ENCODE measurements at places on chromosomes 12 and 14.

GRCh38 chr12:44431647-44432343 lies 444.3 kb downstream of the NELL2 start:
- DNase-seq, result no peak

DNA sequence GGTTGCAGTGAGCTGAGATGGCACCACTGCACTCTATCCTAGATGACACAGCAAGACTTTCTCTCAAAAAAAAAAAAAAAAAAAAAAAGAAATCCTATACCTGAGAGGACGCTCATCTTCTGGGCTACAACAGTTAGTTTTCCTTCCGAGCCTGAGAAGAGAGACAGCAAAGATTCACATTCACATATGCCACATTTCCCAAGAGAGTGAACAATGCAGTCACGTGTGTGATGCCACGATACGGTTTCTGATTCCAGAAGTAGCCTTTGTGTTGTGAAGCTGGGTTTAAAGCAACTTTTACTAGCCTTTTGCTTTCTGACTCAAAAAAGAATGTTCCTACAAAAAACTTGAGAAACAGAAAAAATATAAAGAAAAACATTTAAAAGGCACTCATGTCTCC lies 19.5 kb downstream of the GCN1 start:
- no peak for DNase-seq

- DNase-seq, result no peak
Measured at GRCh38 chr12:124031058-124031457, 58.0 kb downstream of the ZNF664 start.

GRCh38 chr14:39722547-39723273 lies 290.5 kb upstream of the FBXO33 start:
- no peak for DNase-seq

- no peak for DNase-seq
Measured at GRCh38 chr14:100634026-100634425, 46.8 kb upstream of the BEGAIN start.

- DNase-seq, result peak; percentile 94
Measured at GRCh38 chr12:69534389-69534822, 50.9 kb upstream of the CCT2 start.

GRCh38 chr12:28355161-28355560 lies 164.9 kb downstream of the CCDC91 start:
- DNase-seq, result no peak

DNA sequence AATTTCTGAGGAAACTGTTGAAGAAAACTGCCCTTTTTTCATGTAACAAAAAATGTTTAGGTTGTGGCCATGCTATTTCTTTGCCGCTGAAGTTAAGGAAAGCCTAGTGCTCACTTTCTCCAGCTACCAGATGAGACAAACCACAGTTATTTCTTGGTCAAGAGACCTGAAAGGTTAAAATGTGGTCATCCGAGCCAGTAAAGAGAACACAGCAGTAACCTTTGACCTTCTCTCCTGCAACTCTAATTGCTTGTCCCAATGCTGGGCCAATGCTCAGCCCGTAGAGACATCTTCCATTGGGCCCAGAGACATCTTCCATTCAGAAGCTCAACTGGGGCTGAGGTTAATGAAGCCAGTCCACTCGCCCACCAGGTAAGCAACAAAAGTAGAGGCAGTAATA lies 109.8 kb upstream of the CPSF6 start:
- no peak for DNase-seq

DNA sequence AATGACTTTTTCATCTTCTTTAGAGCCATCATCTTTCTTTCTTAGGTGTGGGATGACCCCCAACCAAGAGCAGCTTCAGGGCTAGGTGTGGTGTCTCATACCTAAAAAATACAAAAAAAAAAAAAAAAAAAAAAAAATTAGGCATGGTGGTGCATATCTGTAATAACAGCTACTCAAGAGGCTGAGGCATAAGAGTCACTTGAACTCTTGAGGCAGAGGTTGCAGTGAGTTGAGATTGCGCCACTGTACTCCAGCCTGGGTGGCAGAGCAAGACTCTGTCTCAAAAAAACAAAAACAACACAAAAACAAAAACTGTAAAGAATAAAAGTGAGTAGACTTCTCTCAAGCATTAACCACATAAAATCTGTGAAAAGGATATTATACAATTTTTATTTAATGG lies 8.0 kb upstream of the ATF7IP start:
- DNase-seq, result no peak

DNA sequence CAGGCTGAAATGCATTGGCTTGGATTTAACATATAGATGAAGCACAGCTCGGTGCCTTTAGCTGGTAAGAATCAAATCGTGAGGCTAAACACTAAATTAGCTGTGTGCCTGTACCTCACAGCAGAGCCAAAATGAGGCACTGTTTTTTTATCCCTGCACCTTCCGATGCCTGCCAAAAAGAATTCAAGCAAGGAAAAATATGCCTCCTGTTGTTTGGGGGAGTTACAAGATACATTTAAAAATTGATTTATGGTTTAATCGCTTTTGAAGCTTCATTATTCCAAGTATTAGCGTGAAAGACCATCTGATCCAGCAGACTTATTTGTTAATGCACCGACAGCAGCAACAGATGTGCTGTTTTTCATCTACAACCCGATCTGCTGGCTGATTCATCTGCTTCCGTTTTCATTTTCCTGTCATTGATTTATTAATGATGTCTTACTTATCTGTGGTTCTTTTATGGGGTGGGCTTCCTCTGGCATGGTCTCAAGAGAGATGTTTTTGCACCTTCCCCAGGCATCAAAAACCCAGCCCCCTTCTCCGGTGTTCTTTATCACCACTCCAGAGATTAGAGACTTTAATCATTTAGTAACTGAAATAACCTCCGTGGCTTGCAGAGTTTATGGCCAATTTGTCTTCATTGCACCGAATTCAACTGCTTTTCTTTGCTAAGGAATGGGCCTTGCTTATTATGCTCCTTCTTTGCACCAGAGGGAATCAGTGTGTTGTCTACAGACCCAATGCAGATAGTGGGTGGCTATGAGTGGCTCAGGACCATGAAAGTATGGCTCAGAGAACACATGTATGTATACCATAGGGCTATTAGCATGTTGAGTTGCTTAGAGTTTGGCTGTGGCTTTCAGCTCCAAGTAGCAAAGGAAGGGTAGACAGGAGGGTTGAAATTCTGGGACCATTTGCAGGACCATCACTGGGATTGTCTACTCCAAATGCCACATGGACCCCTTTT lies 166.8 kb upstream of the TMEM260 start:
- no peak for DNase-seq

DNA sequence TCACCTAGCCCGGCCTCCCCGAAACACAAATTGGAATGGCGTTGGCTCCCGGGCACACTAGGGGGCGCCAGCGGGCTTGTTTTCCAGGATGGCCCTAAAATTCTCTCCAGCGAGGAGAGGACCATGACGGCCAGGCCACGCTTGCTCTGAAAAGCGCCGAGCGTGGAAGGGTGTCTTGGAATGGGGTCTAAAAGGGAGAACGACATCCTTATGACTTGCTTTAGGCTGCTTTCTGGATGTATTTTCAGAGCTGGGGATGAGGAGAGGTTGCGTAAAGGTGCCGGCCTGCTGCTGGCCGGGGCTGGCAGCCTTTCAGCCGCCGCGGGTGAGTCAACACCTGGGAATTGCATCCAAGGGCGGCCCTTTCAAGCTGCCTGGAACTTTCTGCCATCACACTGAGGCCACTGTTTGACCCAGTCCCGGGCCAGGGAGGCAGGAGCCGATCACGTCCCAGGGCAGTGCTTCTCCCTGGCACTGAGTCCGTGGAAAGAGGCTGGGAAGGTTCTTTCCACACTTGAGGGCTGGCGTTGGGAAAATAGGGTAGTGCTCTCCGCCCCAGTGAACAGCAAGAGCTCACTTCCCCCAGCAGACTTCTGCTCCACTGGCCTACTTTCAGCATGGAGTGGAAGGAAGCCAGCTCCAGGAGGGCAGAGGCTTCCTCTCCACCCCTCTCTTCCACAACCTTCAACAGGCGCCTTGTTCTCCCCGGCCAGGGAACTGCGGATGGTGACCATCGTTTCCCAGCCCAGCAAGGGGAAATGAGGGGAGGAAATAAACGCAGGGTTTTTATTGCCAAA lies 216.2 kb downstream of the TTC8 start:
- DNase-seq, result peak; percentile 84

DNA sequence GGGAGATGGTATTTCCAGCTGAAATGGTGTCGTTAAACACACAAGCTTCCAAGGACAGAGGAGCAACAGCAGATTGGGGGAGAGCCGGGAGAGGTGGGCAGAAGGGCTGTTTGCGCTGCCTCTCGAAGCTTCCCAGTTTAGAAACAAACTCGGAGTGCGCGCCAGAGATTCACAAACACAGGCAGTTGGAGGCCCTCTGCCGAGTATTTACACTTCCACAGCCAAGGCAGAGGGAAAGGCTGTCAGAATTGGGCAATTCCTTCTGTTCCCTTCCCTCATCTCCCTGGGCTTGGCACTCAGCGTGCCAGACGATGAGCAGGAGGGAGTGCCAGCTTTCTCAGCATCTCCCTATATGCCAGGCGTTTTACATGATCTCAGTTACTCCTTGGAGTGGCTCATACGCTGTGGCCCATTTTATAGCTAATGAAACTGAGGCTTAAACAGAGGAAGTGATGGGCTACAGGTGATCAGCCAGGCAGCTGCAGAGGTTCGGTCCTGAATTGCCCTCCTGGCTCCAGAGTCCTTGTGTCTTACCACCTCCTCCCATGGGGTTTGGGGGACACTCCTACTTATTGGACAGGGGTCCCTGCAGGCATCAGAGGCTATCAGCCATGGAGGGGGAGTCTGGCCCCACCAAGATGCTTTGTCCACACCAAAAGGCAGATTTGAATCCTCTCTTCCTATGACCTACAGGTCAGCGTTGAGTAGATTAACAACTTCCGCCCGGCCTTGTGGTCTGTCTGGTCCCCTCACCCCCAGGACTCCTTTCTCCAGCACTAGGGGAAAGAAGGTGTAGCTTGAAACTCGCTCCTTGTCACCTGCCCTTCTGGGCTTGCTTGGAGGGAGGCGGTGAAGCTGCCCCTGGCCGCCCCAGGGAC lies 3.1 kb downstream of the FAM222A start:
- DNase-seq, result no peak

- DNase-seq, result no peak
Measured at GRCh38 chr12:108693186-108693730, 38.1 kb downstream of the CORO1C start.

DNA sequence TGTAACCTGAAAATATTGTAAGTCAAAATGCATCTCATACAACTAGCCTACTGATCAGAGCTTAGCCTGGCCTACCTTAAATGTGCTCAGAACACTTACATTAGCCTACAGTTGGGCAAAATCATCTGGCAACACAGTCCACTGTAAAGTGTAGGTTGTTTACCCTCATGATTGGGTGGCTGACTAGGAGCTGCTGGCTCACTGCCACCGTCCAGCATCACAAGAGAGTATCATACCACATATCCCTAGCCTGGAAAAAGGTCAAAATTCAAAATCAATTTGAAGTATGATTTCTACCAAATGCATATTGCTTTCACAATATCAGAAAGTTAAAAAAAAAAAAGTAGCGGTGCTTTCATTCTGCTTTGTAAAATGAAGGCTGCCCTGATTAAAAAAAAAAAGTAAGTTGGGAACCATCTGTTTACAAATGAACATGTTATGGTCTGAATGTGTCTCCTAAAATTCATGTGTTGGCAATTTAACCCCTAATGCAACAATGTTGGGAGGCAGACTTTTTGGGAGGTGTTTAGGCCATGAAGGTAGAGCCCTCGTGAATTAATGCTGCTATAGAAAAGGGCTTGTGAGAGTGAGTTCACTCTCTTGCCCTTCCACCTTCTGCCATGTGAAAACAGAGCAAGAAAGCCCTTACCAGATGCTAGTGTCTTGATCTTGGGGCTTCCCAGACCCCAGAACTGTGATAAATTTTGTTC lies 211.8 kb downstream of the PPM1H start:
- DNase-seq, result no peak

GRCh38 chr12:19048943-19049342 lies 80.6 kb upstream of the PLEKHA5 start:
- DNase-seq, result no peak

DNA sequence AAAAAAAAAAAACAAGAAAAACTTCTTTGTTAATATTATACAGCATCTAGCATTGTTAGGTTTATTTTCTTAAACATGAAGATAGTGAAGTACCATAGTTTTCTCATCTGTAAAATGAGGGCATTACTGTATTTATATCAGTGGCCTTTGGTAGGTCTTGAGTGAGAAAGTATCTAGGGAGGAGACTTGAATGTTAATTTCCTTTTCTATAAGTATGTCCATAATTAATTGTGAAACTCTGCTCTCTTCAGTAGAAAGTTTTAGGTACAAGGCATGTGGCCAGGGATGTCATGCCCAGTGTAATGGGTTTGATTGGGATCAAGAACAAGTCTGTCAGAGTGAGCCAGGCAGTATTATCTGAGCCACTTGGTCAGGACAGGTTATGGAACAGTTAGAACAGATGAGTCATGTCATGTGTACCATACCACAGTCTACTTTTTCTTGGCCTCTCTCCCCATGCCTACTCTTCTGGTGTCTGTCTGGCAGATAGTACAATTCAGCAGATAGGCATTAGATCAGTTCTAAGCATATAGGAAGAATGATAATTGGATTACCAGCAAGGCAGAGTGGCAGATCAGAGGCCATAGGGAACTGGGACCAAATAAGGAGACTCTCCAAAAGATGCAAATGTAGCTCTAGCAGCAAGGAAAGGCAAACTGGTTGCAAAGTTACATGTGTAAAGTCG lies 30.4 kb downstream of the FBXO34 start:
- DNase-seq, result no peak

DNA sequence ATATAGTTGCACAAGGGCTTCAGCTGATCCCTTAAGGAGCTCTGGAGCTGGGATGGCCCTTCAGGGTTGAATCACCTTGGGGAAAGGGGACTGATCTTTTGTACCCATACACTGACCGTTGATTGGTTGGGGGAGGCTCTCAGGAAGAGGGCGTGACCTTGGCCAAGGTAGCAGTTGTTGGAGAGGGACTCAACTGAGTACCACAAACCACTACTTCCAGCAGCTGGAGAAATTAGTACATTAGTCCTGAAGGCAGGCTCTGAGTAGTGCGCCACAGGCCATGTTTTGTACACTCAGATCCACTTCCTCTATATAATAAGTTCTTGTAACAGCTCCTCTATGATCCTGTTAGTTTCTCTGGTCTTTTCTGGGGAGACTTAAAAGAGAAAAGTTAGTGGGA lies 317.6 kb downstream of the CCDC91 start:
- no peak for DNase-seq

GRCh38 chr14:51428981-51429380 lies 188.9 kb downstream of the TMX1 start:
- no peak for DNase-seq

DNA sequence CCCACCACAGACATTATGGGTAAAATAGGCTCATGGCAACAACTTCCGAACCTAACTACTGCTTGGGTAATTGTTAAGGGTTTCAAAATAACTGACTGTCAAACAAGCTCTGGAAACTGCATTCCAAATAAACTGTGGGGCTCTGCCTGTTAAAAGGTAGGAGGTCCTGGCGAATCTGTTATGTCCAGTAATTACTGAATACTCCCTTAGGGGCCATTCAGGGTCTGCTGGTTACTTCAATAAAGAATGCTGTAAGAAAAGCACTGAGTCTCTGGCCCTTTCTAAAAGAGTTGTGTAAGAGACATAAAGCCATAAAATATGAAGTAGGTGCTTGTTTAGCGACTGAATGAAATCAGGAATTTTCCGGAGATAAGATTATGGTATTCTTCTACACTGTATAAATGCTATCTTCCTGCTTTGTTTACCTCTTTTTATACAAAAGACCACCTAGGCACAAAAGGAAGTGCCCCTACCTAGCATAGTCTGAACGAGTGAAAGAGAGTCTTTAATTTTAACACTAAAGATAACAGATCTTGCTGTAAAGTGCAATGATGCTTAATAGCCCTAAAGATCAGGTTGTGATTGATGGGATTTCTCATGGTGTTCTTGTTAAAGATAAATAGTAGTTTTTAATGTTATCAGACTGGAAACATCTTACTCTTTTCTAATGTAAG lies 127.8 kb downstream of the FBXL14 start:
- DNase-seq, result no peak
